ENCODE measurements at places on chromosomes 12 and 14.

- DNase-seq = no peak
Measured at GRCh38 chr12:4562034-4562657, at the start of gene DYRK4. TSS of gene DYRK4 (plus strand) at chr12:4562208. CDS start at chr12:4562246, 38 bp downstream.

GRCh38 chr14:69242311-69243224 lies 17.4 kb upstream of the GALNT16 start:
- DNase-seq = peak; percentile 66

GRCh38 chr14:103084021-103084919 lies at the start of gene LBHD2:
TSS of gene LBHD2 (plus strand) at chr14:103084210. CDS start at chr14:103086013, 1,803 bp downstream.
- no peak for DNase-seq

GRCh38 chr14:32329146-32329545 lies at the start of gene AKAP6:
TSS of gene AKAP6 (plus strand) at chr14:32329298. CDS start at chr14:32433494, 104,196 bp downstream.
- no peak for DNase-seq

GRCh38 chr14:77714926-77715325 lies 7.0 kb downstream of the SLIRP start:
- DNase-seq = no peak

DNA sequence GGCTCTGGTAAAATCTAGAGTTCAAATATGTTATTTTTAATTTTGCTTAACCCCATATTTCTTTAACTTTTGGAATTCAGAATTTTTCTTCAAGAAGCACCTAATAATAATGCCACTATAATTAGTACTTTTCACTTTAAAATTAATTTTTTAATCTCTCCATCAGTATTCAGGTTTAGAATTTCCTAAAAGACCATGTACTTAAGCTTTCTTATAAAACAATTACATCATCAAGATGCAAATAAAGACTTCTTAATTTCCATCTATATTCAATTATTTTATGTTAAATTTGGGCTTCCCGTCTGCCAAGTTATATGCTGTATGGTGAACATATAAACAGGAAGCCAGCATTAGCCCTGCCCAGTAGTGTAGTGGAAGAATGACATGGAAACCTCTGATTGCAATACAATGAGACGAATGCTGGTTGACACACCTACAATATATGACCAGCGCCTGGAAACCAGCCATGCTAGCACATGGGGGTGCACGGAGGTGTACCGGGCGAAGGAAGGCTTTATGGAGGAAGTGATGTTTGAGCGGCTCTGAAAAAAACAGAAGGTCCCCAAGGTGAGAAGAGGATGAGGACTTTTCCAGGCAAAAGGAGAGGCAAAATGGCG lies 82.2 kb downstream of the LLPH start:
- no peak for DNase-seq

- no peak for DNase-seq
Measured at GRCh38 chr12:56257071-56257470, 1.1 kb downstream of the ANKRD52 start.

- no peak for DNase-seq
Measured at GRCh38 chr14:32571995-32572866, 243.1 kb downstream of the AKAP6 start.

GRCh38 chr12:27290501-27291168 lies 42.0 kb upstream of the BMAL2 start:
- no peak for DNase-seq

GRCh38 chr12:104175726-104176247 lies 37.8 kb upstream of the NFYB start:
- DNase-seq = no peak

- no peak for DNase-seq
Measured at GRCh38 chr14:92323011-92323915, at the start of gene SLC24A4. TSS of gene SLC24A4 (plus strand) at chr14:92323165. CDS start at chr14:92323831, 666 bp downstream.

GRCh38 chr12:52606581-52607218 lies 5.4 kb upstream of the KRT72 start:
- no peak for DNase-seq

- no peak for DNase-seq
Measured at GRCh38 chr12:47343684-47344567, 264.2 kb upstream of the AMIGO2 start.

GRCh38 chr14:91898372-91898771 lies 31.0 kb upstream of the TC2N start:
- DNase-seq = no peak

DNA sequence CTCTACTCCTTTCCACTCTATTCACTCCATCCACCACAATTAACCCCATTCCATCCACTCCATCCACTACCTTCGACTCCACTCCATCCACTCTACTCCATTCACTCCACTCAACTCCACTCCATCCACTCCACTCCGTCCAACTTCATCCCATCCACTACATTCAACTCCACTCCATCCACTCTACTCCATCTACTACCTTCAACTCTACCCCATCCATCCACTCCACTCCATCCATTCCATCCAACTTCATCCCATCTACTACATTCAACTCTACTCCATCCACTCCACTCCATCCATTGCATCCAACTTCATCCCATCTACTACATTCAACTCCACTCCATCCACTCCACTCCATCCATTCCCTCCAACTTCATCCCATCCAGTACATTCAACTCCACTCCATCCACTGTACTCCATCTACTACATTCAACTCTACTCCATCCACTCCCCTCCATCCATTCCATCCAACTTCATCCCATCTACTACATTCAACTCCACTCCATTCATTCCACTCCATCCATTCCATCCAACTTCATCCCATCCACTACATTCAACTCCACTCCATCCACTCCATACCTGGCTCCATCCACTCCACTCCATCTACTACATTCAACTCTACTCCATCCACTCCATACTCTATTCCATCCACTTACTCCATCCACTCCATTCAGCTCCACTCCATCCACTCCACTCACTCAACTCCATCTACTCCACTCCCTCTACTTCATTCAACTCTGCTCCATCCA lies 16.4 kb downstream of the HNF1A start:
- no peak for DNase-seq

- no peak for DNase-seq
Measured at GRCh38 chr14:32013083-32013482, 64.0 kb upstream of the ARHGAP5 start.

DNA sequence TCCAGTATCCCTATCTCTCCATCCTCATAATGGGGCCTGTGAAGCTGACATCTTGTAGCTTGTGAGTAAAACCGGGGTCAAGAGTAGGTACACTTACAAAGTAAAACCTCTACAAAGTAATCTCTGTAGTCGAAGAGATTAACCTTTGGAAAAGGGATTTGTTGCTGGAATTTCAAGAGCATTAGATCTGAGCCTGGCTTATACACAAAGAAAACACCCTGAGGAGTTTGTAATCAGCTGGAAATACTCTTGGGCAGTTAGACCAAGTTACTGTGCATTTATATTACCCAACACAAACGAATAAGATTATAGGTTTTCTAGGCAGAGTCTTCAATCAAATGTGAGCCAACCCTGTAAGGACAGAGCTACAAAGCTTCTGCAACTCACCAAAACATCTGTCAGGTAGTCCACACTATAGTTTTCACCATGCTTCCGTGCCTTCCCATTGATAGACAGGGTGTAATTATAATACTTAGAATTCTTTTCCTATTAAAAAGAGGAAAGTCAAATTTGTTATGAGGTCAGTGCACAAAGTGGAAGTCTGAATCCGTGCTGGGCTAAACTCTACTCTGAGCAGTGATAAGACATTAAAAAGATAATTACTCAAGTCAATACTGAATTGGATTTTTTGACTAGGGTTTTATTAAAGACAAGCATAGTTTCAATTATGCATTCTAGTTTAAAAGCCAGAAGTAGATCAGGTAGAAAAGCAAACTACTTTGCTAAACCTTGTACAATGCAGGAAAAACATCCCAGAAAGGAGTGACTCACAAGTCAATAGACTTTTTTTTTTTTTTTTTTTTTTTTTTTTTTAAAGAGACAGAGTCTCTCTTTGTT lies 14.6 kb downstream of the GNS start:
- no peak for DNase-seq

GRCh38 chr12:84757978-84758377 lies 154.6 kb downstream of the SLC6A15 start:
- DNase-seq = no peak

DNA sequence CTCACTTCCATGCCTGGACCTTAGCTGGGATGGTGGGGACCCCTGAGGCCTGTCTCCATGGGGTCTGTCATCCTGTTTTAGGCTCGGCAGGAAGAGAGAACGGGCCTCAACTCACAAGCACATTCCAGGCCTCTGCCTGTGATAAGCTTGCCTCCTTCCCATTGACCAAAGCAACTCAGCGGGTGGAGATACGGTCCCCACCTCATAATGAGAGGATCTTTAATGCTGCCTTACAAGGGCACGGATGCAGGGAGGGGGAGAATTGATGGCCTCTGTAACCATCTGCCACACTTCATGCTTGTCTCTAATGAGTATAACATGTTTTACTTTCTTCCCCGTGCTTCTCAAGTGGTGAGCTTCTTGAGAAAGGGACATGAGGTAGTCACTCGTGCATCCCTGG lies 50.0 kb downstream of the GLT1D1 start:
- no peak for DNase-seq

DNA sequence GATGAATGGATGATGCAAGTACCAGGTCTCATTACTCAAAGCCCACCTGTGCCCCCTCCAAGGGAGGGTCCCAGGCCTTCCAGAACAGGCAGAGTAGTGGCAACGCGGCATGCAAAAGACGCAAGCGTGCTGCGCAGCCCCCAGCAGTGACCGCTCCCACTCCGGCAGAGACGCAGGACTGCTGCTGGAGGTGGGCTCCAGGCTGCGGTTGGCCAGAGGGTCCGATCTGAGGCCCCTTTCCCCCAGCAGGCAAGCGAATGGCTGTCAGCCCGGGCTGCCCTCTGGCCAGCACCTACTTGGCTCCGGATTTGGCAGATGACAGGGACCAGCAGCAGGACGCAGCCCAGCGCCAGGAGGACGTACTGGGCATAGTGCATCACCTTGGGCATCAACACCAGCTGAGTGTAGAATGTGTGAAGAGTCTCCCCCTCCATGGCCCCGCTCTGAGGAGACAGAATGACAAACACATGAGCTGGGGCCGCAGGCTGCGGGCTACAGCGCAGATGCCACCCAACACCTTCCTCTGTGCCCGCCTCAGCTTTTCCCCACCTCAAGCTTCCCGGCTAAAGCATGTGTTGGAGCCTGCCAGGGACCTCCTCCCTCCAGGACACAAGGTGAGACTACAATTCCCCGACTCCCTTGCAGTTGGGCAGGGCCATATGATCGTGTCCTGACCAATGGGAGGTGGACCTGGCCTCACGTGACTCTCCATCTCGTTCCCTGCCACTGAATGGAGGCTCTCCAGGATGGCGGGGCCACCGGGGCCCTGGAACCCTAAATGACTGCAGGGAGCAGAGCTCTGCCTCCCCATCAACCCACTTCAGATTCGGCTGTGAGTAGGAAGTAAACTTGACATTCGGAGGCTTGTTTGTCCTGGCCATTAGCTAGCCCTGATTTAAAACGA lies 77.4 kb downstream of the SCARB1 start:
- no peak for DNase-seq

GRCh38 chr12:42002563-42002962 lies 142.1 kb downstream of the GXYLT1 start:
- no peak for DNase-seq

DNA sequence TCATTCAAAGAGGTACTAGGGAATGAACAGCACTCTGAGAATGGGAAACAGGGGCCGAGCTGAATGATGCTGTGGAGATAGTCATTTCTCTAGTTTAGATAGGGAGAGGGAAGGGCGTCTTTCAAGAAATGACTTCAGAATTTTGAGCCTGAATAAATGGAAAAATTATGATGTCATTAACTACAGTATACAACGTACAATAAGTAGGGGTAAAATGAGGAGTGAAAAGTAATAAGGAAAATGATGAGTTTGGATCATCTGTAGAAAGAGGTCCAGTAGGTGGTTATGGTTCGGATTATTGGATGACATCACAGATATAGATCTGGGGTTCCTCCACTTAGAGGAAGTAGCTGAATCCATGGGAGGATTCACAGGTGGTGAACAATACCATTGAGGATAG lies 960.0 kb downstream of the DIO2 start:
- no peak for DNase-seq

All from NAMALWA (cell line).